ENCODE measurements at places on chromosomes 1 and 21.

GRCh38 chr1:189192741-189193520 is 1284.7 kb downstream of the BRINP3 start:
- no peak for DNase-seq

DNA sequence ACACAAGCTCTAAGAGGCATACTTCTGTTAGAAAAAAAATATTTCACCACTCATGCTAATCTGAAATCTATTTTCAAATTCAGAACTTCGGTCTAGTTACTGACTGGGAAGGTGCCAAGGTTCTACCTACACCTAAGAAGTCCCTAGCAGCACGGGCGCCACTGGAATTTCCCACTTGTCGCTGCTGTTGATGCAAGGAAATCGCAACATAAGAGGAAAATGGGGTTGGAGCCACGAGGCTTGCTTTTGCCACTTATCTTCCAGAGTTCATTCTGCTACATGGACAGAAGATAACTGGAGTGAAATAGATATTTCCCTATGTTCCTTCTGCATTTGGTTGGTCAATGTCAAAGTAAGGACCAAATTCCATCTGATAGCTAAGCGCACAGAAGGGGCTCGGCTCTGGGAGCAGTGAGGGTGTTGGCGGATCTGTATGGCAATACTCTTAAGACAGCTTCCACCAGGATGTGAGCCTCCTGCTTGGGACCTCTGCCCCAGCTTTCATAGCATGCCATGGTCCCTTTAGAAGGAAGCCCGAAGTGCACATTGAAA is 47.2 kb downstream of the RCAN1 start:
- no peak for DNase-seq

- no peak for DNase-seq
Measured at GRCh38 chr1:73778471-73778870, 419.5 kb downstream of the LRRIQ3 start.

- DNase-seq, result no peak
Measured at GRCh38 chr21:43323244-43324005, 103.5 kb downstream of the SIK1 start.

DNA sequence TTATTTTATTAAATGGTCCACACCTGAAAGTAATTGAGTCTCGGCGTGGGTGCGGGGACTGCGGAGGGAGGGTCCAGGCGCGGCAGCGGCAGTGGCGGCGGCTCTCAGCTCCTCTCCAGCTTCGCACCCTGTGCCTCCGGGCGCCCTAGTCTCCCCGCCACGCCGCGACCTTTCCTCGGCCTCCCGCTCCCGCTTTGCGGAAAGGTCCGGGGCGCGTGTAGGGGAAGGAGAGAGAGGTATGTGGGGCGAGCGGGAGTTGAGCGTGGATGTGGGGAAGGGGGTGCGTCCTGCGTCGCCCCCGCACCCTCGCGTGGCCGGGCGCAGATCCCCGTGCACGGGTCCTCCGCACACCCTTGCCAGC is 13.4 kb upstream of the ALX3 start:
- DNase-seq, result peak; percentile 34

DNA sequence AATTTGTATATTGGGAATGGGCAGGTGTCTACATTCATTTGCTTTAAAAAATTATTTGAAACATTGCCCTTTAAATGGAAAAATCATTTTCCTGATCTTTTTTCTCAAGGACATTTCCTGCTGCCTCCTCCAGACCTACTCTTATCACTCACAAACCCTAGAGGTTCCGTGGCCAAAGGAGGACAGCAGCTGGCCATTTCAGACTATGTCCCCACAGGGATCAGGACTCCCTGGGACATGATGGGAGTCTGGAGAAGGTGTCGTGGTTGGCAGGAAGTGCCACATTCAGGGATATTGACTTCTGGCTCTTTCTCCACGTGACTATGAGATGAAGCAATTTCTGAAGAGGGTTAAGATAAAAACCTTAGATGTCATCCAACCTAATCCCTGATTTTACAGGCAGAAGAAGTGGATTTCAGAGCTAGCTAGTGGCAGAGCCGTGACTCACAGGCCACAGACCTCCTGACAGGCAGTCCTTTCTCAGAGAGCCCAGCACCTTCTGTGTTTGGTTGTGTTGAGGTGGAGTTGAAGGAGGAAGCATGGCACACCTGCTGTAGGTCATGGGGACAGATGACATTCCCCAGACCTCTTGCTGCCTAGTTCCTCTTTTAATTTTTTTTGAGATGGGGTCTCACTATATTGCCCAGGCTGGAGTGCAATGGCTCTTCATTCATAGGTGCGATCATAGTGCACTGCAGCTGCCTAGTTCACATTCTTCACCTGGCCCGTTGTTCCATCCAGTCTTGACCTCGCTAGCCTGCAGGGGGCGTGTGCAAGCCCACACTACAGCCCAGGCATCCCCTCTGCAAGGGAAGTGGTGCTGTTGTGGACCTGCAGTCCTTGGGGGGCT is 25.5 kb upstream of the IL10 start:
- no peak for DNase-seq

DNA sequence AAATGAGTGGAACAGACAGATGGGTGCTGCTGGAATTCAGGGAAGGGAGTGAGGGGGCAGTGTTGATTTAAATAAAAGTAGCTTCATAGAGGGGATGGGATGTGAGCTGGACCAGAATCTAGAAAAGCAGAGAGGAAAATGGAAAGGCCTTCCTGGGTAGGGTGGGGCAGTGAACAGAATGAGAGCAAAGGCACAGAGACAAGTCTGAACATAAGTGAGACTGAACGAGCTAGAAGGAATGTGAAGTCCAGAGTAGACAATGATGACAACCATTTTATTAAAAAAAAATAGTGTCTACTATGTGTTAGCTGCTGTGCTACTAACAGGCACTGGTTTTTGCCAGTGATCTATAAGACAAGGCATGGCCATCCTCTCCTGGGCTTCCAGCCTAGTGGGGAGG is 36.0 kb downstream of the ELK4 start:
- no peak for DNase-seq

GRCh38 chr1:8813016-8813763 is 4.2 kb downstream of the RERE start:
- no peak for DNase-seq

DNA sequence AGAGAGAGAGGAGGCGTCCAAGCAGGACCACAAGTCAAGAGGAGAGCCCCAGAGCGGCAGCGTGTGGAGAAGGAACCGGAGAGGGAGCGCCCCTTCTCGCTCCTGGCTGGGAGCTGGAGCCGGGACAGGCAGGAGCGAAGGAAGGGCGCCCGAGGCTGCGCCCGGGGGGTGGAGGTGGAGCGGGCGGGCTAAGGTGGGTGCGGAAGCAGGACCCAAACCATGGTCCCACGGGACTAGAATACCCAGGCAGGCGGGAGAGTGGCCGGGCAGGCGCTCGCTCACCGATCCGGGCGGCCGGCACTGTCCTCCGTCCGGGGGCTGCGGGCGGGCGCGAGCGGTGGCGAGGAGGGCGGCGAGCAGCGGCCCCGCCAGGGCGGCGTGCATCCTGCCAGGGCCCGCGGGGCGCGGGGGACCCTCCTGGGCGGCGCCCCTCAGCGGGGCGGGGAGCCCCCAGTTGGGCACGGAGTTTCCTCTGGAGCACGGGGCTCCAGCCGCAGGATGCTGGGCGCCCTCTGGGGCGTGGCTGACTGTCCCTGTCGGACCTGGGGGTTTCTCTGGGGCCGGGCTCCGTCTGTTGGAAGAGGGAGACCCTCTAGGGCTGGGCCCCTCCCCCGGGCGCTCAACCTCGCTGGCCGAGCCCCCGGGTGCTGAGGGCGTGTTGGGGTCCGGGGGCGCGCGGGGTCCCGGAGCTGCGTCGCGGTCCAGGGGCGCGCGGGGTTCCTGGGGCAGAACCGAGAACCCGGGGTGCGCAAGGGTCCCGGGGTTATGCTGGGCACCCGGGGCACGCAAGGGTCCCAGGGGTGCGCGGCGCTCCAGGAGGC is 569 bp downstream of the TRABD2B start:
- DNase-seq, result peak; percentile 38

GRCh38 chr1:162204129-162204822 is 134.8 kb downstream of the NOS1AP start:
- no peak for DNase-seq

GRCh38 chr1:203733009-203733863 is 31.7 kb upstream of the LAX1 start:
- DNase-seq, result no peak

GRCh38 chr1:226695335-226695900 is 43.7 kb downstream of the ITPKB start:
- no peak for DNase-seq

DNA sequence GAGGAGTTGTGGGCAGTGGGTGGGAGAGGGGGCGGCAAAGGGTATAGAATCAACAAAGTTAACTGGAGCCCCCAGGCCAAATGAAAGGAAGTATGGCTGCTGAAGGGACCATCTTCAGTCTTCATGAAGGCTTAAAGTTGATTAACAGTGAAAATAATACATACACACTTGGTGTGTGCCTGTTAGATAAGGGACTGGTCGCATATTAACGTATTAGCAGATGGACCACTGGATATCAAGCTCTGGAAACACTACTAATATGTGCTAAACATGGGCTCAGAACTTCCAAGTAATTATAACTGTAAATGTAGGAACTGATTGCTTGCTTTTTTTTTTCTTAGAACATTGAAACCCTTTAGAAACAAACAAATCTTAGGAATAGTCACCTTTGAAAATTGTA is 224.7 kb upstream of the KIAA0040 start:
- no peak for DNase-seq

GRCh38 chr1:184033711-184034167 is 3.8 kb downstream of the COLGALT2 start:
- DNase-seq, result no peak

- DNase-seq, result no peak
Measured at GRCh38 chr1:54493608-54494007, 54.4 kb upstream of the ACOT11 start.

GRCh38 chr1:68221980-68222373 is 10.3 kb downstream of the WLS start:
- DNase-seq, result peak; percentile 70

GRCh38 chr1:106768501-106768900 is 288.0 kb upstream of the PRMT6 start:
- peak; percentile 73 for DNase-seq

DNA sequence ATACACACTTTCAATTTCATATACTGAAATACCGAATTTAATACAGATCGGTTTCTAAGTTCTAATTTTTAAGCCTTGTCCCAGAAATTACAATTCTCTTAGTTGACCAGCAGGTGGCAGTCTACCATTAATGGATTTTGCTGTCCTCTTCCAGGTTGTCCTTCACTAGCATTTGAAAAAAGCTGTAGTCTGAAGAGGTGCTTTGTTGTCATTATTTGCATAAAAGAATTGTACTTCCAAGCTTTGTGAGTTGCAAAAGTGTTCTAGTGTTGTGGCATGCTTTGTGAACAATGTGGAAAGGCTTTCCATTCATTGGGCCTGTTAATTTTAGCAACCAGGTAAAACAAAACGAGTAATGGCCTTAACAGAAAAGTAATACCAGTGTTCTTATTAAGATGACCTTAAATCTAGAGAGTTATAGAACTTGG is 193.6 kb downstream of the RPS6KC1 start:
- DNase-seq, result peak; percentile 71

DNA sequence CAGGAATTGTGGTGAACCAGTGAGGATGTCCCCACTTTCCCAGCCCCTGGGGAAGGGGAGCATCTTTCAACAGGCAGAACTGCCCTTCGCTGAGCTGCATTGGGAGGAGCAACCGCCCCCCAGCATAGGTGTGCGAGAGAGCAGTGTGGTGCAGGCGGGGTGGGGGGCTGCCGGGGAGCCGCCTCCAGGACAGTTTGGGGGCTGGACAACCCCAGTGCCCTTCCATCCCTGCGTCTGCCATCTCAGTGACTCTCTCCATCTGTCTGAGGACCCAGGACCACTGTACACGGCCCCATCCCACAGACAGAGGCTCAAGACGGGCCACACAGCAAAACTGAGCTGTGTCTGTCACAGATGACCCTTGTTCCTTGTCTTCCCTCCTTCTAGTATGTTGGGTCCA is 14.2 kb downstream of the PODN start:
- DNase-seq, result no peak

- no peak for DNase-seq
Measured at GRCh38 chr1:115491298-115492018, 150.3 kb upstream of the VANGL1 start.

DNA sequence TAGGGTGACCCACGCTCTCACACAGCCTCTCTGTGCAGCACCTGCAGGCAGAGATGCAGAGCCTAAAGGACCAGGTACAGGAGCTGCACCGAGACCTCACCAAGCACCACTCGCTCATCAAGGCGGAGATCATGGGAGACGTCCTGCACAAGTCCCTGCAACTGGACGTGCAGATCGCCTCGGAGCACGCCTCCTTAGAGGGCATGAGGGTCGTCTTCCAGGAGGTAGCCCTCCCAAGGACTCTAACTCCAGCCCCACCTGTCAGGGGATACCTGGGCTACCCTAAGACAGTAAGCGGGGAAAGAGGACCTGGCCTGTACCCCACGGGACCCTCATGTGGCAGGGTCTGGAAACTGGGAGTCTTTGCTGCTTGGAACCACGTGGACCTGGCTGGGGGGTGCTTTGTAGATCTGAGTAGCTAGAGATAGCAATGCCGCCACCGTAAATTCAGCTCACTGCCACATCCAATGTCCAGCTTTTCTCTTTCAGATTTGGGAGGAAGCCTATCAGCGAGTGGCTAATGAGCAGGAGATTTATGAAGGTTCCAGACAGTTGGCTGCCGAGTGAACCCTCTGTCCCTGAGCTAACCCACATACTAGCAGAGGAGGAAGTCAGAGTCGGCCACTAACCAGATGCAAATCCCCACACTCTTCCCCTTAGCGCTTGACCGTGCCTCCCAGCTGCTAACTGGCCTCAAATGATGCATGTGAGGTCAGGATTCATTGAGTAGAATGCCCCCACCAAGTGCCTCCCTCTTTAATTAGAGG is 6.5 kb downstream of the RNF207 start:
- no peak for DNase-seq

DNA sequence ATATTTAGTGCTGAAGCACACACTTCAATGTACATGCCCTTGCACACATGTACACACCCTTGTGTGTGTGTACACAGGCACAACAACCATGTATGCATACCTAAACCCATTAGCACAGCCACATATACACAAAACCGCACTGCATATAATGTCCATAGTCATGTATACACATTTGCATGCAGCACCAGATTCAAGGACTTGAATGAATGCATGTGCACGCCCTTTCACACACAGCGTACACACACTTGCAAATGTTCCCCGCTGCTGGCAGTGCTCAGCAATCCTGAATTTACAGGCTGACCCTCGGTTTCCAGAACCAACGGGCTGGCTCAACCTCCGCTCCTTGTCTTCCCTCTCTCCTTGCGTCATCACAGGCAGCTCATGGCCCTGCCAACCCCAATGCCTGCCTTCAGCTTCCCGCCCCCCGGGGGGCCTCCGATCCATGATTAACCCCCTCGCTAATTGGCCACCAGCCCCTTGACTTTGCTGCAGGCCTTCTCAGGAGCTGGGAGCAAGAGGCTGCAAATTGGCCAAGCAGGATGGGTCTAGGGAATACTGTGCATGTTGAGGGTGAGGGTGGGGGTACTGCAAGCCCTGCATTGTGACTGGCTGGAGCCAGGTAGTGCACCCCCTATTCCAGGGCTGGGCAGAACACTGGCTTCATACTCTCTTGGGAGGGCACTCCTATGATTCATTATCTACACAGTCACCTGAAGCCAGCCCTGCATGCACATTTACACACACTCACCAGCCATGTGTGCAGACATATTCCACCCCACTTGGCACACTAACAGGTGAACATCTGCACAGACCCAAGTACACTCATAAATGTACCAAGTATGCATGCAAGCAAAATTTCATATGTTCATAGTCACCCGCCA is 7.9 kb downstream of the GPR3 start:
- DNase-seq, result no peak

GRCh38 chr1:200905411-200906052 is 10.8 kb downstream of the INAVA start:
- no peak for DNase-seq

All from adipocyte (in vitro differentiated cells).